Stimulated activated CD8-positive, alpha-beta memory T cell treated with anti-CD3 and anti-CD28 coated beads, Interleukin-2, amount 100 ng/mL, for 1 hour (primary cell): ENCODE measurements at places on chromosomes 5 and 9.

- DNase-seq: no peak
Observed at GRCh38 chr5:72408603-72409002, 88.4 kb downstream of the PTCD2 start.

DNA sequence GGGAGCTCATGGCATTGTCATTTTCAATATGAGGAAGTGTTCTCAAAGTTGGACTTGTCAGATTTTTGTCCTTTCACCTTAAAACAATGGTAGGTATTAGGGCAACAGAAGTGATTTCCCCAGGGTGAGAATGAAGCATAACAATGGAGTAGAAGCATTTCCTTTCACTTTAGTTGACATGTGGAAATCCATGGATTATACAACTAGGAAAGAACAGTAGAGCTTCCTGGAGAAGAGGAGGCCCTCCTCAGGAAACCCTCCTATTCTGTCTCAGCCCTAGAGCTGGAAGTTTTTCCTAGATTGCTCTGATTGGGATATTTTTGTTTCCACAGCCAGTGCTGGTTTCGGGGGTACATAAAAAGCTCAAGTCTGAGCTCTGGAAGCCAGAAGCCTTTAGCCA is 13.8 kb upstream of the REEP2 start:
- DNase-seq: no peak

GRCh38 chr5:96537386-96537785 is 104.3 kb upstream of the PCSK1 start:
- DNase-seq: no peak

DNA sequence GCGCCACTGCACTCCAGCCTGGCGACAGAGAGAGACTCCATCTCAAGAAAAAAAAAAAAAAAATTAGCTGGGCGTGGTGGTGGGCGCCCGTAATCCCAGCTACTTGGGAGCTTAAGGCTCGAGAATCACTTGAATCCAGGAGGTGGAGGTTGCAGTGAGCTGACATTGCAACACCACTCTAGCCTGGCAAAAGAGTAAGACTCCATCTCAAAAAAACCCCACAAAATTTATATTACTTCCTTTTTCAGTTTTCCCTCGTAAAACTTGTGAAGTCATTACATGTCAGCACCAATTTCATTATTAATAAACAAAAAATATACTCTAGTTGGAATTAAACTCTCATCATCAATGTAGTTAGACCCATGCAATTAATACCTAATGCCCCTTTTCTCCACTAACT is 43.9 kb downstream of the SHLD3 start:
- DNase-seq: no peak

GRCh38 chr9:32331240-32331639 is 53.2 kb upstream of the ACO1 start:
- no peak for DNase-seq

GRCh38 chr5:108345541-108346171 is 36.2 kb downstream of the FBXL17 start:
- no peak for DNase-seq

GRCh38 chr9:81620002-81620390 is 69.4 kb downstream of the TLE1 start:
- DNase-seq: no peak

- no peak for DNase-seq
Observed at GRCh38 chr9:68802525-68803015, 97.5 kb downstream of the PIP5K1B start.

- DNase-seq: no peak
Observed at GRCh38 chr5:160458806-160459800, 37.4 kb downstream of the PTTG1 start.

DNA sequence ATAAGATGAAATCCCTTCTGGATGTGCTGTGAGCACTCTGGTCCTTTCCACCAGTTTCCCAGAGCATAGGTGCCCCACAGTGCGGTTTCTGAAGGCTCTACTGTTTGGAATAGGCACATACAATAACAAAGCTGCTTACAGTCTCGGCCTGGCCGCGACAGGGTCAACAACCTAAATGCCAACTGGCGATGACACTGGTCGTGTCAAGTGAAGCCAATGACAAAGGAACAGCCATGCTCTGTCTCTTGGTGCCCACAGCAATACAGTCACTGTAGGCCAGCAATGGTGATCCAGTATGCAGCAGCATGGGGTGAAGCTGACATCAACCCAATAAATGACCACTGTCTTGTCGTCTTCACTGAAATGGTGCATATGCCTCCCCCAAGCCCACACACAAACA is 47.8 kb upstream of the EQTN start:
- no peak for DNase-seq

GRCh38 chr9:81782313-81782995 is 93.1 kb upstream of the TLE1 start:
- no peak for DNase-seq

GRCh38 chr9:99056186-99056585 is 48.7 kb upstream of the TGFBR1 start:
- DNase-seq: no peak

DNA sequence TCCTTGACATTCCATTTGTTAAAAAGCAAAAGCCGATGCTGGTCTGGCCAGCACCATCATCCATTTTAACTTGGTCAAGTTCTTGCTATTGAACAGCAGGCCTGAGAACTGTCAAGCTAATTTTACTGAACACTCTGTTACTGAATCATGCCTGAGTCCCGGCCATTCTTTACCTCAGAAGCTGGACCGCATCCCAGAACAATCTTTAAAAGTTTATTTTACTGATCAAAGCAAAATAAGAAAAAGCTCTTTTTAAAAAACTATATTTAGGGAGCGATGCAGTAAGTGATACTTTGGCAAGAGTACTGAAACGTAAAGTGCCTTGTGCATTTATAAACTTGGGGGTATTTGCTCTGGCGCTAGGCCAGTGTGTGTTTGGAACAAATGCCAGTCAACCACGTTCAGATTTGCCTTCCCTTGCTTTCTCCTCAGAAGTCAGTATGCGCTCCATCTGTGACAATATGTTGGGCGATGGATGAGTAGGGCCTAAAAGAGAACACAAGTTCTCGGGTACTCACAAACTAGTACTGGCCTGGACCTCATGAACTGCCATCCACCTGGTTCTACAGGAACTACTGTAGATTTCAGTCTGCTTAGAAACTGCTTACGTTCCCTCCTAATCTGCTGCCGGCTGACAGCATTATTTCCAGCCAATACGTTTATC is 161.9 kb downstream of the MAPKAP1 start:
- no peak for DNase-seq

- DNase-seq: no peak
Observed at GRCh38 chr5:11030671-11031070, 269.6 kb upstream of the DAP start.

DNA sequence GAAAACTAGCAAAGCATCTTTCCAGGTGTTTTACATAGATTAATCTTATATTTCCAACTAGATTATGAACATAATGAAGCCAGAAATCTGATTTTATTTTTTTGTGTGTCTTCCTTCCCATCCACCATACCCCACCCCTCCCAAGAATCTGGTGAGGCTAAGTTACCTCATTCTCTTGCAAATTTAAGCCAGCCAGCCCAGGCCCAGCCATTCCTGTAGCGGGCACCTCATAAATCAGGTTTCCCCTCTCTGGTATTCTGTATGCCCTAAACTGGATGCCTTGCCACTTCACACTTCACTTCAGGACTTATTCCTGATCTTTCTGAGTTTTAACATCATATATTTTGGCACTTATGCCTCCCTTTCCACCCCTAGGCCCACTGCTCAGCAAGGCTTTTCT is 21.8 kb downstream of the C9 start:
- no peak for DNase-seq

DNA sequence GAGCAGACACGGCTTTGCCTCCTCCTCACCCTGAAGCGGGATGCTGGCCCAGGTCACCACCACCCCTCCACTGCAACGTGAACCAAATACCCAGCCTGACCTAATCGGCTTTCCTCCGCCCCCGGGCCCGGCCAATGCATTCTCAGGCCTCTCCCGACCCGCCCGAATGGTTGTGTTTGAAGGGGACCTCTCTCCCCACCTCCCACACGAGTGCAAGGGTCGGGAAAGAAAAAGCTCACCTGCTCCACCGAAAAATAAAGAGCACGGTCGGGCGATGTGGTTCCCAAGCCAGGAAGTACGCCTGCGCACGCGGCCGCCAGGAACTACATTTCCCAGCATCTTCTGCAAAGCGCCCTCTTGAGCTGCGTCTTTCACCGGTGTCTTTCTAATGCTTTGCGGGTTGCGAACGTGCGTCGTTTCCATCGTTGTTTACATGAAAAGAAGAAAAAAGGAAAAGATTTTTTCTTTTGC is at the start of gene ZNF883:
TSS of gene ZNF883 (minus strand) at position 282 of the 471 bp plus-strand sequence.
- DNase-seq: peak; percentile 0

GRCh38 chr5:66653325-66653724 is 57.1 kb downstream of the MAST4 start:
- DNase-seq: no peak

- no peak for DNase-seq
Observed at GRCh38 chr5:147407094-147407681, 102.7 kb downstream of the DPYSL3 start.

DNA sequence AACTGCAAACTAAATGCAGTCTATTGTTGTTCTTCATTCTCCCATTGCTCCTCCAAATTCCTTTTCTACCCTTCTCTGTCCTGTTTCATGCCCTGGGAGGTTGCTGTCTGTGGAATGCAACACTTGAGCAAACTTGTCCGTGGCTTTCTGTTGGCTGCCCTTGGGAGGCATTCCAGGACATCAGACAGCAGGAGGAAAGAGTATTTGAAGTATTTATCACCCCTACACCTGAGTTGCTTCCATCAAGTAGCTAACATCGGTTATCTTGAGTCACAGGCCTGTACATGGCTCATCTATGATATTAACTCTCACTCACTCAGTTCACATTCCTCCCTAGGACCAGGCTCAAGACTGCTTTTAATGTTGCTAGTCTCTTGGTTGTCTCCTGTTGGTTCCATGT is 803.4 kb upstream of the CDH6 start:
- no peak for DNase-seq

DNA sequence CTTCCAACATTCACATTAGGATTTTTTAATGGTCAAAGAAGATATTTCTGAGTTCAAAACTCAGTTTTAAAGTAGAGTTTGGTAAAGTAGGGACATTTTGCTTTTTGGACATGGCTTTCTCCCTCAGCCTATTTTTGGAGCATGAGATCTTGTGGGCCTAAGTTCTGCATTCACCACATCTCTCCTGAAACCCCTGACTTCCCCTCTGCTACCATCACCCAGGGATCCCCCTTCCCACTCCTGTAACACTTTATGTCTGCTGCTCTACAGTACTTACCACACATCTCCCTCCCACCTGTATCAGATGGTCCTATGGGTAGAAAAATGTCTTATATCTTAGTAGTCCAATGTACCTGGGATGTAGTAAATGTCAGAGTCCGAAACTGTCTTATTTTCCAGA is 48.2 kb upstream of the JAK2 start:
- DNase-seq: no peak

- DNase-seq: no peak
Observed at GRCh38 chr9:126386088-126386487, 59.5 kb downstream of the MVB12B start.

- DNase-seq: no peak
Observed at GRCh38 chr5:170751631-170752030, 31.9 kb upstream of the GABRP start.

DNA sequence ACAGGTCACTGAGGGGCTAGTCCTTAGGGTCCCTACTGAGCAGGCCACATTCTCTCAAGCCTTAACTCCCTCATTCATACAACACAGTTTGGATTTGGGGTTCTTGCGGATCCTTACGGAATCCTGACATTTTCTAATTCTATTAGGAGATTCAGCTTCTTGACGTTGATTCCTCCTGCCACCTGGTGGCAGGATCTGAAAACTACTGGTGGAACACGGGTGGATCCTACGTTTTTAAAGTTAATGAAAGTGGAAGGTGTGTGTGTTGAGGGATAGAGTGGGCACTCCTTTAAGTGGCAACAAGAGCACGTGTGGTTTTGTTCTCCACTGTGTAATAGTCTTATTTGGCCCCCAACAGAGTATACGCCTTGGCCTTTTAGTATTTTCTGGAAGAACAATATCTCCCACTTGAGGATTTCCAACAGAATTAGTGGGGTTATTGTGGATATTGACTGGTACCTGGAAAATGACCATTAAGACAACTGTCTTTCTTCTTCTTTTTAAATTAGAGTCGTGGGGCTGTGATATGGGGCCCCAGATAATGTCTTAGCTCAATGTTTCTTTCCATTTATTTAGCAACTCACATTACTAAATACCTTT is 25.2 kb downstream of the SLC28A3 start:
- peak; percentile 8 for DNase-seq

DNA sequence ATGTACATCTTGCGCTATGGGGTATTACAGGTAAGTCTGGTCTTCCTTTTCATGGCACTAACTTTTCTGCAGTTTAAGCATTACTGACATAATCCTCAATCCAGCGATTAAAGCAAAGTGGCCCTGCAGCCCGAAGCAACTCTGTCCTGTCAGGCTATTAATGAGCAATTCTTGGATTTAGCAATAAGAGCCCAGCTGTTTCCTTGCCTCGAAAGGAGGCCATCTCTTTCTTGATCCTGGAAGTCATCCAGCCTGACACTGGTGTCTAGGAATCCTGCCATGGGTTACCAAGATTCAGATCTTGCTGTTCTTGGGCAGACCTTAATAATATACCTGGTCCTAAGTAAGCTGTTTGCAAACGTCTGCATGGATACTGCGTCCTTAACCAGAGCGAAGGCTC is 102.0 kb downstream of the RFK start:
- no peak for DNase-seq

DNA sequence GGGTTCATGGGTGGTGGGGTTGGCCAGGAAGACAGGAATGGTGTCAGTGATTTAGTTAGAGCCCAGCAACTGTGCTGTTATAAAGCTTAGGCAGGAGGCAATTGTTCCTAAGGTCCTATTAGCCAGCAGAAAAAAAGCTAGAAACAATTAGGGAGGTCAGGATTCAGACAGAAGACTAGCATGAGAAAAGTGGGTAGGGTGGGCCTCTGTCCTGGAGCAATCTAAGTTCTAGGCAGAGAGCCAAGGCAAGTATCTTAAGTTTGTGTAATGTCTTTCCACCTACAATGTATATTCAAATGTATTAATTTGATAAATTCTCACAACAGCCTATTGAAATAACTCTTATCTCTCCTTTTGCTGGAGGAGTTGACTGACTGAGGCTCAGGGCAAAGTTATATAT is 6.1 kb upstream of the ZFAND5 start:
- no peak for DNase-seq

GRCh38 chr9:9799287-9799686 is 813.5 kb downstream of the PTPRD start:
- no peak for DNase-seq

- DNase-seq: no peak
Observed at GRCh38 chr9:114895521-114895991, 34.8 kb downstream of the TNFSF8 start.

GRCh38 chr9:20611691-20612287 is 10.5 kb downstream of the MLLT3 start:
- no peak for DNase-seq

DNA sequence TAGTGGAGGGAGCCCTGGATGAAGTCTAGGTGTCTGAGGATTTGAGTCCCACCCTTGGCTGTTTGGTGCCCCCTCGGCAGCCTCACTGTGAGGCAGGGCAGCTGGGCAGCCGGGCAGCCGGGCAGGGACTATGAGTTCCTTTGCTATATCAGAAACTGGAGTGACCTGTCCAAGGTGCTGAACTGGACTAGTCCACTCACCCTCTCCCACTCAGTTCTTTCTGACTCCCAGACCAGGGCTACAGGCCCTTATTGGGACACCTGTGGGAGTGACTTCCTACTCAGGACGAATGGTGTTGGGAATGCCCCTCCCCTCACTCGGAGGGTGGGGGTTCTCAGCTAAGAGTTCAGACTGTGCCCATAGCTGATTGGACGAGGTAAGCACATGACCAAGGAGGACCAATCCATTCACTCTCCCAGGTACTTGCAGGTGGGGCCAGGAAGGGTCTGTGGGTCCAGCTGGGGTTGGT is 34.1 kb upstream of the RAPGEF1 start:
- DNase-seq: no peak

- no peak for DNase-seq
Observed at GRCh38 chr5:9536717-9537116, 9.2 kb downstream of the SEMA5A start.
